SK-N-SH (cell line): ENCODE measurements at places on chromosomes 11 and 22.
A peak's percentile ranks its signal among the peaks of the same experiment; 100 is the strongest.

DNA sequence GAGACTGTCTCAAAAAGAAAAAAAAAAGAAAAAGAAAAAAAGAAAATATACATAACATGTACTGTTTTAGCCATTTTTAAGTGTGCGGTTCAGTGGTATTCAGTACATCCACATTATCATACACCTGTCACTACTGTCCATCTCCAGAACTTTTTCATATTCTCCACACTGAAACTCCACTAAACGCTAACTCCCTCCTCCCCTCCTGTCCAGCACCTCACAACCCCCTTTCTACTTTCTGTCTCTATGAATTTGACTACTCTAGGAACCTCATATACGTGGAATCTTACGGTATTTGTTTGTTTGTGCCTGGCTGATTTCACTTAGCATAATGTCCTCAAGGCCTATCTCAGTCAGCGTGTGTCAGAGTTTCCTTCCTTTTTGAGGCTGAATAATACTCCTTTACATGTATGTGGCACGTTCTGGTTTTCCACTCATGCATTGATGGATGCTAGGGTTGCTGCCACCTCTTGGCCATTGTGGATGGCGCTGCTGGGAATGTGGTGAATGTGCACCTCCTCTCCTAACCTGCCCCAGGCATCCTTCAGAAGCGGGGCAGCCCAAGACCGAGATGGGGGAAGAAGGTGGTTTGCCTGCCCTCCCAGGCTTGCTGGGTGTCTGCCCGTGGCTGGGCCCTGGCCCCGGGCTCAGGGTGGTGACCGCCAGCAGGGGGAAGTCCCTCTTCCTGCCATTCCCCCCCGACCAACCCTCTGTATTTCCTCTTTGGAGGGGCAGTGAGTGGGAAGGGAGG lies 60.5 kb downstream of the BCR start:
- no peak overlapping the region for H3K27ac ChIP-seq
- no peaks in the 10 kb centered on the region for H3K36me3 ChIP-seq
- H3K4me3 ChIP-seq: no peak overlapping the region
- peak; percentile 57 for DNase-seq
- peaks cover 52% of the 10 kb centered on the region; the same call in 1 of the 2 replicates for H3K4me1 ChIP-seq

DNA sequence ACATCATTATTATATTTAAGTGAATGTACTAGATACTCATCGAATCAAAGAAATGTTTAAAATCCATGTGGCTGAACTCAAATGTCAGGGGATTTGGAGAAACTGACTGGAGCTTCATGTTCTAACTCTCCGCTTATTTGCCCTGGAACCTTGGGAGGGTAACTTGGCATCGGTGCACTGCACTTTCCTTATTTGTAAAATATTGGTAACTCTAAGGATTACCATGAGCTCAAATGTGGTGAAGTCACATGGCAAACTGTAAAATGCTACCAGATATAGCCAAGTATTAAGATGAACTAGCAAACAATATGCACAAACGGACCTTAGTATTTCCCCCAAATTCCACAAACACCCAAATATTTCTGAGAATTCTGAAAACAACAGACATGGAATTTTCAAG lies 75.6 kb downstream of the ETS1 start:
- H3K27ac ChIP-seq: no peak overlapping the region
- H3K27me3 ChIP-seq: no peaks in the 10 kb centered on the region
- no peak for DNase-seq
- H3K4me1 ChIP-seq: peaks cover 42% of the 10 kb centered on the region
- H3K4me3 ChIP-seq: no peak overlapping the region
- peaks cover 13% of the 10 kb centered on the region for H3K36me3 ChIP-seq

DNA sequence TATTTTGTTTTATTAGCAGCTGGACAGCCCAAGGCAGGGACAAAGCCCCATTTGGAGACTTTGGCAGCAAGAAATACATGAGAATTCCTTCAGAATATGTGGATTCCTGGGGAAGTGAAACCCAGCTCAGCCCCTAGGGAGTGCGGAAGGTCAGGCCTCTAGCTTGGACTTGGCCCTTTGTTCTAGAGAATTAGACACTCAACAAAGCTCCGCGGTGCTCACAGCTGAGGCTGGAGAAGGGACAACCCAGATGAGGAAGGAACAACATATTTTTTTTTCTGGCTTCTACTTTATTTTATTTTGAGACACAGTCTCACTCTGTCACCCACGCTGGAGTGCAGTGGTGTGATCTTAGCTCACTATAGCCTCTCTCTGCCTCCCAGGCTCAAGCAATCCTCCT lies 44.7 kb upstream of the SEPTIN5 start:
- H3K4me3 ChIP-seq: no peak overlapping the region
- H3K36me3 ChIP-seq: no peaks in the 10 kb centered on the region
- H3K27me3 ChIP-seq: no peaks in the 10 kb centered on the region
- H3K4me1 ChIP-seq: peaks cover 6% of the 10 kb centered on the region; the same call in 1 of the 2 replicates
- H3K27ac ChIP-seq: no peak overlapping the region

GRCh38 chr11:34184505-34185015 lies 79.1 kb downstream of the NAT10 start:
- no peak for DNase-seq
- no peak overlapping the region for H3K27ac ChIP-seq
- no peak overlapping the region for H3K4me3 ChIP-seq
- no peaks in the 10 kb centered on the region for H3K36me3 ChIP-seq

GRCh38 chr11:88100151-88100550 lies 75.1 kb downstream of the RAB38 start:
- no peak for DNase-seq
- H3K36me3 ChIP-seq: no peaks in the 10 kb centered on the region
- no peaks in the 10 kb centered on the region; the same call in 1 of the 2 replicates for H3K27me3 ChIP-seq
- H3K4me3 ChIP-seq: no peak overlapping the region
- H3K27ac ChIP-seq: no peak overlapping the region

GRCh38 chr11:31815711-31816467 lies 4.8 kb upstream of the PAX6 start:
- H3K4me1 ChIP-seq: peaks cover 30% of the 10 kb centered on the region; the same call in 1 of the 2 replicates
- DNase-seq: peak; percentile 41
- H3K36me3 ChIP-seq: no peaks in the 10 kb centered on the region

- no peak for DNase-seq
- no peaks in the 10 kb centered on the region for H3K36me3 ChIP-seq
- H3K27ac ChIP-seq: no peak overlapping the region
- no peaks in the 10 kb centered on the region for H3K4me1 ChIP-seq
- H3K4me3 ChIP-seq: no peak overlapping the region
- no peaks in the 10 kb centered on the region for H3K27me3 ChIP-seq
These were observed 63.2 kb downstream of the GRIA4 start for GRCh38 chr11:105673089-105673488.
